ENCODE measurements at places on chromosomes 4 and X. TPM values are rescaled to one million over a fixed set of nuclear protein-coding genes. Genes with fewer than 3 reads are reported as not detected.
A peak's percentile ranks its signal among the peaks of the same experiment; 100 is the strongest.

DNA sequence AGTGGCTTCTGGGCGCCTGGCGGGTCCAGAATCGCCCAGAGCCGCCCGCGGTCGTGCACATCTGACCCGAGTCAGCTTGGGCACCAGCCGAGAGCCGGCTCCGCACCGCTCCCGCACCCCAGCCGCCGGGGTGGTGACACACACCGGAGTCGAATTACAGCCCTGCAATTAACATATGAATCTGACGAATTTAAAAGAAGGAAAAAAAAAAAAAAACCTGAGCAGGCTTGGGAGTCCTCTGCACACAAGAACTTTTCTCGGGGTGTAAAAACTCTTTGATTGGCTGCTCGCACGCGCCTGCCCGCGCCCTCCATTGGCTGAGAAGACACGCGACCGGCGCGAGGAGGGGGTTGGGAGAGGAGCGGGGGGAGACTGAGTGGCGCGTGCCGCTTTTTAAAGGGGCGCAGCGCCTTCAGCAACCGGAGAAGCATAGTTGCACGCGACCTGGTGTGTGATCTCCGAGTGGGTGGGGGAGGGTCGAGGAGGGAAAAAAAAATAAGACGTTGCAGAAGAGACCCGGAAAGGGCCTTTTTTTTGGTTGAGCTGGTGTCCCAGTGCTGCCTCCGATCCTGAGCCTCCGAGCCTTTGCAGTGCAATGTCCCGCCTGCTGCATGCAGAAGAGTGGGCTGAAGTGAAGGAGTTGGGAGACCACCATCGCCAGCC lies at the start of gene ATOH1:
ATOH1 (plus strand) TSS at position 422 of the 663 bp plus-strand sequence; CDS start at position 596, 174 bp downstream.
- peak within 1 kb of the TSS; percentile 12 for H3K4me3 ChIP-seq
- H3K36me3 ChIP-seq: no peaks in the 10 kb centered on the region
- no peak within 1 kb of the TSS for H3K27ac ChIP-seq
- peaks cover 99% of the 10 kb centered on the region for H3K27me3 ChIP-seq
- H3K4me1 ChIP-seq: peaks cover 14% of the 10 kb centered on the region

DNA sequence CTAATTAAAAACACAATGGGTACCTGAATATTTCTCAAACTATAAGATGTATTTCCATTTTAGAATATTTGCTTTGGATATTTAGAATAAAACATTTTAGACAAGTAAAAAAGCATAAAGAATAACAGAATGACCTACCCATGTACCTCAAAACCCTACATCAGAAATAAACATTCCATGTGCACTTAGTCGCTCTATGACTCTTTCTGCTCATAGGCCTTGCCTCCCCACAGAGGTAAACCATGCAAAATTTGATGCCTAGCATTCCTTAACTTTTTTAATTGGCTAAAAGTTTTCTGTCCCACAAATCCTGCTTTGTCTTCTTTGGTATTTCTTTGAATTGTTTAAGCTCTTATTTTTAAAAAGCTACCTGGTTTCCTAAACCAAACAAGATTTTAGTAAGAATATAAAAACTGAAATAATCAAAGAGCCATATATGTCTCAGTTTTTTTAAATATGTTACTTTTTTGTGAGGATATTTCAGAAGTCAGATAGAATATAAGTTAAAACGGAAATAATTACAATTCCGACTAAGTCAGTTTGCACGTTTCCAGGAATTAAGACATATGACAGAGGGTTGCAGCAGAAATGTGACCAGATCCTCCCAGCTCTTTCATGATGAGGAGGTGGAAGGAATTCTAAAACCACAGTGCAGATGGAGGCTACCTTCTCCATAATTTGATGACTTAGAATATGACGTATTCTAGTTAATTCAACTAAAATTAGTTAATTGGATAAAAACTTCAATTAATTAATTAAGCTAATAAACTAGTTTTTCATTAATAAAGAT lies 102.5 kb downstream of the FIP1L1 start:
- no peak for DNase-seq
- no peaks in the 10 kb centered on the region for H3K36me3 ChIP-seq
- H3K27me3 ChIP-seq: no peaks in the 10 kb centered on the region
- H3K4me3 ChIP-seq: no peak overlapping the region
- no peak overlapping the region for H3K27ac ChIP-seq

- H3K4me3 ChIP-seq: no peak overlapping the region
- no peak overlapping the region for H3K27ac ChIP-seq
- H3K36me3 ChIP-seq: no peaks in the 10 kb centered on the region
Measured at GRCh38 chrX:10095698-10096432, 60.9 kb upstream of the CLCN4 start.

The GLUD2 gene
- 4.4 TPM for polyA plus RNA-seq

The HSD17B13 gene
- polyA plus RNA-seq: 0.30 TPM

- no peak overlapping the region for H3K27ac ChIP-seq
- H3K4me1 ChIP-seq: no peaks in the 10 kb centered on the region
Measured at GRCh38 chrX:95718746-95719145, 965.9 kb upstream of the DIAPH2 start.

DNA sequence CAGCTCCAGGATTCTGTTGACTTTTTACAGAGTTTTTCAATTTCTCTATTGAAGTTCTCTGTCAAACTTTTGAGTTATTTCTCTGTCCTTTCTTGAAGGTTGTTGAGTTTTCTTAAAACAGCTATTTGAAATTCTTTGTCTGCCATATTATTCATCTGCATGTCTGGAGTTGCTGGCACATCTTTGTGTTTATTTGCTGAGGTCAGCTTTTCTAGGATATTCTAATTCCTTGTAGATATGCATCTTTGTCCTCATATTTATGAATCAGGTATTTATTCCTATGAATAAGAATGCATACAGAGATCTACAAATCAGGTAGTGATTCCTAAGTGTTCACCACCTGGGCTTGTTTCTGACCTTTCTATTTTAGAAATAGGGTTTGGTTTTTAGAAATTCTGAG lies 546.4 kb downstream of the RAPGEF2 start:
- no peak for DNase-seq
- H3K27me3 ChIP-seq: no peaks in the 10 kb centered on the region
- H3K27ac ChIP-seq: no peak overlapping the region
- no peak overlapping the region for H3K4me3 ChIP-seq

DNA sequence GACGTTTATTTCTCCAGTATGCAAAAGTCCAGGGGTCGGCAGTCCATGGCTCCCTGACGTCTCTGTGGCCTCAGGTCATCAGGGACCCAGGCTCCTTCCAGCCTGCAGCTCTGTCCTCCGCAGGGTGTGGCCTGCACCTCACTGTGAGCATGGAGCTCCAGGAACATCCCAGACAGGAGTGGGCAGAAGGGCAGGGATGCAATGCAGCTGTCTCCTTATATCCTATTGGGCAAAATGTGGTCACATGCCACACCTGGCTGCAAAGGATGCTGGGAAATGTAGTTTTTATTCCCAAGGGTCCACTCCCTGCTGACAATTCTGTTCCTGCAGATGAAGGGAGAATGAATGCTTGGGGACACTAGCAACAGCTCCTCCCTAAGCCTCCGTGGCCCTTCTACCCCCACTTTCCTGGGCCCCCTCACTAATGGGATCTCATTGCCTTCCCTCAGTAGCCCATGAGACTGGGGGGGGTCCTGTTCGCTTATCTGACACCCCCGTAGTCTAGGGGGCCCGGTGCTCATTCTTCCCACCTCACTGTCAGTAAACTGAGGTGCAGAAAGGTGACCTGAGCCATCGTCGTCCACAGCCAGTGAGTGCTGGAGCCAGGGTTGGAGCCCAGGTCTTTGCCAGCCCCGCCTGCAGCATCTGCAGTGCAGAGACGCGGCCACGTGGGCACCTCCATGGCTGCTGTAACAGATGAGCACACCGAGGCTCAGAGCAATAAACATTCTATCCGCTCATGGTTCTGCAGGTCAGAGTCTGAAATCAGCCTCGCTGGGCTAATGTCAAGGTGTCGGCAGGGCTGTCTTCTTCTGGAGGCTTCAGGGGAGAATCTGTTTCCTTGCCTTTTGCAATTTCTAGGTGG lies 5.9 kb upstream of the GRPEL1 start:
- H3K4me3 ChIP-seq: no peak overlapping the region
- H3K27me3 ChIP-seq: no peaks in the 10 kb centered on the region
- no peak overlapping the region for H3K27ac ChIP-seq
- peak; percentile 56 for DNase-seq

DNA sequence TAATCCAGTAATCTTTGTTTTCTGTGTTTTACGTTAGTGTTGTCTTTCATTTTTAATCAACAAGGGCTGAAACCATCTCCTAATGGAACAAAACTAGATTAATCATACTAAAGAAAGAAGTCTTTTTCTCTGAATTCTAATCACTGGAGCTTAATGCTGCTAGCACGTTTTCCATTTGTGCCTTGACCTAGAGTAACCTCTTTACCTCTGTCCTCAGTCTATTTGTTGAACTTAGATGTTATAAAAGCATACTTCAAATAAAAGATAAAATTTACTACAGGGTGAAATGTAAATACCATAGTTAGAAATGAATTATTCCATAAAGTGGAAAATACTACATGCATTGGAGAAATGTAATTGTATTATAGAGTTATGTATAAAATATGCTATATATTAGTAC lies 207.1 kb downstream of the NKX6-1 start:
- H3K27ac ChIP-seq: no peak overlapping the region
- no peaks in the 10 kb centered on the region for H3K27me3 ChIP-seq
- H3K4me3 ChIP-seq: no peak overlapping the region
- no peaks in the 10 kb centered on the region for H3K4me1 ChIP-seq
- no peaks in the 10 kb centered on the region for H3K36me3 ChIP-seq

GRCh38 chrX:49892542-49892941 lies 13.3 kb downstream of the USP27X start:
- no peak overlapping the region for H3K4me3 ChIP-seq
- H3K27ac ChIP-seq: no peak overlapping the region
- H3K36me3 ChIP-seq: no peaks in the 10 kb centered on the region
- H3K27me3 ChIP-seq: no peaks in the 10 kb centered on the region

DNA sequence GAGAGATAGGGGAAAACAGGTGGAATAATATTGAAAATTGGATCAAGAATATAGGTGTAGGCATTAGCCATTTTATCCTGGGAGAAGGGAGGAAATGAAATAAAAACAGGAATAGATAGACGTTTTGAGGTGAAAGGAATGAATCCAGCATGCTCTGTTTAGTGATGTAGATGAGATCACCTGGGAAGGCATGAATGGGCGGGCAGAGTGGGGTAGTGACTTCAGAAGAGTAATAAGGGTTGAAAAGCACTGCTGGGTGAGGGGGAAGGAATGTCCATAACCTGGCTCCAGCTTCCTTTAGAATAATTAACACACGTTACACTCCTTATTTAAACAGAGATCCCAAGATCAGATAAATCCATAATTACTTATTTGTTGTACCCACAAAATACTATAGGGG lies 191.1 kb upstream of the ANXA3 start:
- no peaks in the 10 kb centered on the region for H3K27me3 ChIP-seq
- H3K4me3 ChIP-seq: no peak overlapping the region
- peak overlapping the region; percentile 9 for H3K27ac ChIP-seq
- no peak for DNase-seq
- no peaks in the 10 kb centered on the region for H3K36me3 ChIP-seq
- no peaks in the 10 kb centered on the region for H3K4me1 ChIP-seq

The GPR50 gene
- 0.39 TPM for polyA plus RNA-seq

GRCh38 chr4:80261989-80262600 lies 4.4 kb upstream of the FGF5 start:
- H3K36me3 ChIP-seq: no peaks in the 10 kb centered on the region
- peaks cover 9% of the 10 kb centered on the region for H3K4me1 ChIP-seq
- H3K27me3 ChIP-seq: peaks cover 91% of the 10 kb centered on the region
- H3K4me3 ChIP-seq: no peak overlapping the region

The TMPRSS11F gene
- 0.50 TPM for polyA plus RNA-seq

DNA sequence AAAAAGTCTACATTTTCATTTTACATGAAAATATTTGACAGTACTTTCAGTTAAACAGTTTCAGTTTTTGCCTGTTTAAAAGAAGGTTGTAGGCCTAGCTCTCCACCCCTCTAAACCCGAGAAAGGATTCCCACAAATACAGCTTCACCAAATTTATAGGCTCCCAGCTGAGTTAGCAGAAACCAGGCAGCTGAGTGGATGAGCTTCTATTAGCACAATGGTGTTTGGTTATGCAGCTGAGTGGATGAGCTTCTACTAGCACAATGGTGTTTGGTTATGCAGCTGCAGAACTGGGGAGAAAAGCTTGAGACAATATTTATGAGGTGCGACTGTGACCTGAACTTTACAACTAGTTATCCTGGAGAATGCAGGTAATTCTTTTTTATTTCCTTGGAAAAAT lies 36.6 kb upstream of the PAQR3 start:
- no peak overlapping the region for H3K27ac ChIP-seq
- no peak overlapping the region for H3K4me3 ChIP-seq
- no peak for DNase-seq
- H3K36me3 ChIP-seq: no peaks in the 10 kb centered on the region

The GC gene
- 352 TPM for polyA plus RNA-seq

- H3K4me3 ChIP-seq: no peak overlapping the region
- no peaks in the 10 kb centered on the region for H3K27me3 ChIP-seq
- no peak for DNase-seq
- H3K4me1 ChIP-seq: no peaks in the 10 kb centered on the region
Measured at GRCh38 chr4:110310795-110311194, 112.4 kb upstream of the ELOVL6 start.

DNA sequence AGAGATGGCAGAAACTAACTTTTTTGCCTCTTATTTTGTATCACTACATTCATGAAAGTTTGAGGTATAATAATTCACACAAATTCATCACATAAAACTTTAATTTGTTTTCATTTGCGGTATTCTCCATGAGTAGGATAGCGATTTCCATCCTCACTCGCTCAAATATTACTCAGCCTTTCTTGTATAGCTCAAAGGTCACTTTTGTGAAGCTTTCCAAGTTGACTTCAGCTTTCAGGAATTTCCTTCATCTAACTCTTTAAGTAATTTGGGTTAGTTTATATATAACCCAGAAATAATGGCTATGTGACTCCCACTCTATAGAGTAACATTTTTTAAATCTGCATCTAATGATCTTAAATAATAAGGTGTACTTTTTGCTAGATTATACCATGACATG lies 314.4 kb downstream of the IL1RAPL1 start:
- no peak overlapping the region for H3K27ac ChIP-seq
- H3K4me3 ChIP-seq: no peak overlapping the region
- H3K36me3 ChIP-seq: no peaks in the 10 kb centered on the region
- H3K4me1 ChIP-seq: no peaks in the 10 kb centered on the region
- no peak for DNase-seq

The PABPC1L2B gene
- polyA plus RNA-seq: not detected

GRCh38 chrX:45198706-45199105 lies 2.0 kb downstream of the DIPK2B start:
- no peak overlapping the region for H3K4me3 ChIP-seq
- no peaks in the 10 kb centered on the region for H3K36me3 ChIP-seq
- no peaks in the 10 kb centered on the region for H3K4me1 ChIP-seq
- DNase-seq: no peak
- H3K27me3 ChIP-seq: no peaks in the 10 kb centered on the region

DNA sequence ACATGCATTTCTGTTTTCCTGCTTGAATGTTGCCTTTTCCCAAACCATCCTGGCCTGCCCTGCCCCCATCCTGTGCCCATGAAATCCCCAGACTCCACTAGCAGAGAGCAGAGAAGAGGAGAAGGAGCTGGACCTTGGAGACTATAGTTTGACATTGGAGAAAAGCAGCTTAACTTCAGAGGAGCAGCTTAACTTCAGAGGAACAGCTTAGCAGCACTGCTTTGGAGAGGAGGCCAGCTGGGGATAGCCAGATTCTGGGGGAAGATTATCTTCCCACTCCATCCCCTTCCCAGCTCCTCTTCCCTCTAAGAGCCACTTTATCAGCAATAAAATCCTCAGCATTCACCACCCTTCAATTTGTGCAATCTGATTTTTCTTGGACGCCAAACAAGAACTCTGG lies 443.0 kb downstream of the PCDH10 start:
- no peak for DNase-seq
- H3K27me3 ChIP-seq: no peaks in the 10 kb centered on the region
- H3K4me3 ChIP-seq: no peak overlapping the region
- H3K27ac ChIP-seq: no peak overlapping the region
- H3K36me3 ChIP-seq: no peaks in the 10 kb centered on the region

GRCh38 chr4:155911905-155912304 lies 8.4 kb downstream of the TDO2 start:
- DNase-seq: no peak
- no peak overlapping the region for H3K27ac ChIP-seq
- no peak overlapping the region for H3K4me3 ChIP-seq
- H3K4me1 ChIP-seq: peaks cover 11% of the 10 kb centered on the region
- no peaks in the 10 kb centered on the region for H3K36me3 ChIP-seq

The HAND2 gene
- 141 TPM for polyA plus RNA-seq
